ENCODE measurements at places on chromosomes 5 and 9. TPM values are rescaled to one million over a fixed set of nuclear protein-coding genes. Genes with fewer than 3 reads are reported as not detected.

Gene DBH
- not detected for total RNA-seq

Gene SLC45A2
- total RNA-seq, result not detected

Gene SV2C
- 0.12 TPM for total RNA-seq

Gene LMNB1
- 34.1 TPM for total RNA-seq

Gene FCN1
- total RNA-seq, result 0.12 TPM

Gene C9orf78
- total RNA-seq, result 25.1 TPM

DNA sequence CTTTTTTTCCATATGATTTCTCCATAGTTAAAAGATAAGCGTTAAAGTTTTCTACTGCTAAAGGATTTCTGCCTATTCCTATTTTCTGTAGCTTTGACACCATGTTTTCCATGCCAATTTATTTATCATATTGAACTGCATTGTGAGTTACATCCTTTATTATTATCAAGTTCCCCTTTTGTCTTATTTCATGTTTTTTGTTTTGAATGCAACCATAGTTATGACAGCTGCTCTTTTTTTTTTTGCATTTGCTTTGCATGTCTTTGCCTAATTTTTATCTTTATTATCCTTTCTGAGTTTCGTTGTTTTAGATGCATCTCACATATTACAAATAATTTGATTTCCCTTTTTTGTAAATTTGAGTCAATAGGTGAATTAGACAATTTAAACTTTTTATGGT, 161.5 kb downstream of the DEPDC1B start:
- no peak for ATAC-seq

DNA sequence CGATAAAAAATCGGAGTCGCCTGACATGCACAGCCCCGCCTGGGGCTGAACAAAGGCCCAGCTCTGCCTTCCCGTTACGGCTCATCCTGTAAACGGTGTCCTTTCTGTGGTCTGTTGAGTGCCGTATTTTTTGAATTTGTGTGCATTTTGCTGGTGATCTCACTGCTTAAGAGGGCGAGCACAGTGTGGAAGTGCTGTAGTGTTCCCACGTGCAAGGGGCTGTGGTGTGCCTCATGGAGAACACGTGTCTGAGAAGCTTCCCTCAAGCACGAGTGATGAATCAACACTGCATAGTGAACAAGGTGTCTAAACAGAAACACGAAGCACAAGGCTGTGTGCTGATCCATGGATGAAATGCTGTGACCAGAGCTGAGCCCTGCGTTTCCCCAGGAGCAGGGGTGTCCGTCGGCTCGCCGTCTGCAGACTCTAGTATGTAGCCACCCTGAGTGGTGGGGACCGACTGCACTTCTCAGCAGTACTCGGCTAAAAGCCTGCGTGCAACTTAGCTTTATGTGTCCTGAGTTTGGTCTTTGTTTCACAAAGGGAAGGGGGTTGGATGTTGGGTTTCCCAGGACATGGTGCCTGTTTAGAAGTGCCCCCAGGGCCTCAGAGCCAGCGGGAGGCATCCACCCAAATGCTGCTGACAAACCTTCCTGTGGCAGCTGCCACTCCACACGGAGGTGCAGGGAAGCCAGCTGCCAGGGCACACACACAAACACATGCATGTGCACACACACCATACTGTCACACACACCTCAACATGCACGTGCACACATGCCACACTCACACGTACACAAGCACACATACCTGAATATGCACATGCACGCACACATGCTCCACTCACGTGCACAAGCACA, 77.2 kb upstream of the IRX4 start:
- no peak for ATAC-seq

- no peak for ATAC-seq
Measured at GRCh38 chr5:112880219-112880964, 19.3 kb downstream of the SRP19 start.

DNA sequence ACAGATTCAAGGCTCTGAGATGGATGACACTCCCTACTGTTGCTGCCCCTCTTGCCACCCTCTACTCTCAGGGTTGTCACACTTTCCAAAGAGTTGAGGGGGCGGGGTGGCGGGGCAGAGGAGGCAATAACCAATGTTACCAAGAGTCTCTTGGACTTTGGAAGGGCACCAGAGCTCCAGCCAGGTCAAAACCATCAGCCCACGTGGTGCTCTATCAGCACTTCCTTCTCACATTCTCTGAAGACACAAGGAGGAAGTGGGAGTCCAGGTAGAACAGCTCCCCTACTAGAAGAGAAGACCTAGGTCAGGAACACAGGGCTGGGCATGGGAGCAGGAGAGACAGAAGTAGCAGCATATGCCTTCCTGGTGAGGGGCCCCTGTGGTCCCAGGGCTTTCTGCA, 33.0 kb upstream of the PIK3R1 start:
- no peak for ATAC-seq

GRCh38 chr9:131744171-131744719, 4.4 kb upstream of the RAPGEF1 start:
- ATAC-seq, result no peak

DNA sequence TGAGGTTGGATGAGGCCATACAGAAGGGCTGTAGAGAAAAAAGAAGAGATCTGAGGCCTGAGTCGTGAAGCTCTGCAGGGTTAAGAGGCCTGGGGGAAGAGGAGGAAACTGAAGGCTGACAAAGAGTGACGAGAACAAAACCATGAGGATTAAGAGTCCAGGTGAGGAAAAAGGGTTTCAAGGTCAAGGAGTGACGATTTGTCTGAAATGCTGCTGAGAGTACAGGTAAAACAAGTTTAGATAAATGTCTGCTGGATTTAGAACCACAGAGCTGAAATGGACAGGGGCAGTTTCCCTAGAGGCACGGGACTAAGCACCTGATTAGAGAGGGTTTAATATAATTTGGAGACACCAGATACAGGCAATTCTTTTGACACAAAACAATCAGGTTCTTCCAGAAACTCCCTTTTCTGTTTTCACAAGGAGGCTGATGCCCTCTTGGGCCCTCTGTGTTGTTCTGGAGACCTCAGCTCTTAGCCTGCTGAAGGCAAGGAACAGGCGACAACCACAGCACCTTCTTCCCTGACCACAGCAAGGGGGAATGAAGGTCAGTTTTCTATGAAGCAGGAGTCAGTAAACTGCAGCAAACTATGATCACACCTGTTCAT, 14.6 kb upstream of the GCNT1 start:
- peak; percentile 84 for ATAC-seq

- peak; percentile 100 for ATAC-seq
Measured at GRCh38 chr5:74903165-74903787, 37.1 kb upstream of the FAM169A start.

- ATAC-seq, result no peak
Measured at GRCh38 chr9:5485378-5486085, 24.8 kb upstream of the PDCD1LG2 start.

- ATAC-seq, result peak; percentile 12
Measured at GRCh38 chr9:127570533-127571111, 41.5 kb upstream of the STXBP1 start.

DNA sequence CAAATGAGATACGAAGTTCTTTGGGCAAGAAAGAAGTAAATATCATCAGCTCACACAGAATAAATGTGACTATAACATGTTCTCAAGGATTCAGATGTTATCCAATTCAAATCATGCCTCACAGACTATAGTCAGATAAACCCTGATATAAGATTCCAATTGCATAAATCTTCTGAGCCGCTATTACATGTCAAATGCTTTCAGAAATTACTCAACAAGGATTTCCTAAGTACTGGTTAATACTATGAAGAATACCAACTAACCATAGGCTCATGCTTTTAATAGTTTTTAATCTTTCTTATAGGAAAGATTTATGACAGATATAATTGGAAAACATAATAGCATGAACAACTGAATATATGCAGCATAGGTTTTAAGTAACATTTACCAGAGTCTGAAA, 73.6 kb downstream of the BAAT start:
- no peak for ATAC-seq

DNA sequence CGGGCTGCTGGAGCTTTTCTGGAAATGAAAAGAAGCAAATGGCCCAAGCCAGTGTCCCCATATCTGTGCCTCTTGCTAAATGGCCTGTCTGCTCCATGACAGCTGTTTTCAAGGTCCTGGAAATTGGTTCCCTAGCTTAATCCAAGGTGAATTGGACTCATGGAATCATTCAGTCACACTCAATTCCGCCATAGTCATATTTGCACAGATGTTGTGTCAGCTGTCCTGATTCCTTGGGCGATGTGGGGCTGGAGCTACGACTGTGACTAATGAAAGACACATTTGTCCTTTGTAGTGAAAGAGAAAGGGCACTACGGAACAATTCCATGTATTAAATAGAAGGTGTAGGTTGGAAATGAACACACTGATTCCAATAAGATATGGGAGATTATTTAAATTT, 102.9 kb upstream of the MEGF10 start:
- ATAC-seq, result no peak

GRCh38 chr5:29462241-29462640, 1731.2 kb upstream of the CDH6 start:
- ATAC-seq, result no peak

DNA sequence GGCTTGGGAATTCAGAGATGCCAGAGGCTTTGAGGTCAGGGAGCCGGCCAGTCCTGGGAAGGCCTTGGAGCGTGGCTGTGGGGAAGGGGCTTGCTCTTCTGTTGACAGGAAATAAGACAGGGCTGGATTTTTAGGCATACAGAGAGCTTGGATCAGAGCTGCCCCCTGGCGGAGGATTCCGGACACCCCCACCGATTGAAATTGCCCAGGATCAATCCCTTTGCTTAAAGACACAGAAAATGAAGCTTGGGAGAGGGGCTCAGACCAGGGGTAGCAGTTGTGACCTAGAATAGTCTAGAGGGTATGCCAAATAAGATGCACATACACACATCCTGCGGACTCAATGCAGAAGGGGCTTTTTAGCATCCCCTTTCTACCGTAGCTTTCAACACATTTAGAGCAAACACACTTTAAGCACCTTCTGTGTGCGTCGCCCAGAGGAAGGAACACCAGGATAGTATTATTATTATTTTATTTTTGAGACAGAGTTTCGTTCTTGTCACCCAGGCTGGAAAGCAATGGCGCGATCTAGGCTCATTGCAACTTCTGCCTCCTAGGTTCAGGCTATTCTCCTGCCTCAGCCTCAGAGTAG, 1.7 kb upstream of the NTMT1 start:
- no peak for ATAC-seq

GRCh38 chr9:2377117-2377516, 244.5 kb upstream of the VLDLR start:
- no peak for ATAC-seq

GRCh38 chr5:59587489-59588337, 305.8 kb downstream of the PDE4D start:
- ATAC-seq, result peak; percentile 53

DNA sequence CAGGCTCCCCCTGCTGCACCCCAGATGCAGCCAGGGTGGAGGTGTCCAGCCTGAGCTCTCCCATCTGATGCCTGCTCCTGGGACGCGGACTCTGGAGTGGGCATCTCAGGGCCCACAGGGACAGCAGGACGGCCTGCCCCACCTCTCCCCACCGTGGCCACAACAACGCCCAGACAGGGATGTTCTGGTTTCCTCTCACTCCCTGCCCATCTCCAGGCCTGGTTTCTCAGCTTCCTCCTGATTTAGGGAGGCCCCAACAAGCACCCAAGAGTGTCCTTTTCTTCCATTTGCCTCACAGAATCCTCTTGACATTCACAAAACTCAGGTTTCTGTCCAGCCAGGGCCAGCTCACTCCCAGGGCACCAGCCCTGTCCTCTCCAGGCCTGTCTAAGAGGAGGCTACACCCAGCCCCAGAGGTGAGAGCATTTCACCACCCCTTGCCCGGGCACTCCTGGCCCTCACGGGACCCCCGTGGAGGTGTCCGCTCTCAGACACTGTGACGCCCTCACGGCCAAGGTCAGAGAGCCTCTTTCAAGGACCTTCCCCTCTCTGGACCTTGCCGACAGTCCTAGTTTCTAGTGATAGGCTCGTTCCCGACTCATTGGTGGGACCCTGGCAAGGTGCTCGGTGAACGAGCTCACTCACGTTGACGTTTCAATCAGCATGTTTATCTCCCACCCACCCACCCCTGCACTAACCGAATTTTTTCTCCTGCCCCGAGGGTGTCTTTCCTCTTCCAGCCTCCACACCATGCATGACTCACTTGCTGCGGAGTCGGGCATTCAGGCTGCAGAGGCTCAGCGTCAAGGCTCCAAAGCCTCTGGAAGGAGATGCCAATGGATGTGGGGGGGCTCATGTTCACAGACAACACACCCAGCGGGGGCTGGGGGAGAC, 62.0 kb upstream of the UNC5A start:
- no peak for ATAC-seq

GRCh38 chr5:50415912-50416311, 25.2 kb downstream of the EMB start:
- ATAC-seq, result peak; percentile 25

GRCh38 chr9:2725126-2725525, 7.8 kb downstream of the KCNV2 start:
- no peak for ATAC-seq

- ATAC-seq, result no peak
Measured at GRCh38 chr5:132525299-132525724, 18.0 kb downstream of the IL5 start.

- ATAC-seq, result no peak
Measured at GRCh38 chr5:133035224-133035623, 8.9 kb upstream of the ZCCHC10 start.

DNA sequence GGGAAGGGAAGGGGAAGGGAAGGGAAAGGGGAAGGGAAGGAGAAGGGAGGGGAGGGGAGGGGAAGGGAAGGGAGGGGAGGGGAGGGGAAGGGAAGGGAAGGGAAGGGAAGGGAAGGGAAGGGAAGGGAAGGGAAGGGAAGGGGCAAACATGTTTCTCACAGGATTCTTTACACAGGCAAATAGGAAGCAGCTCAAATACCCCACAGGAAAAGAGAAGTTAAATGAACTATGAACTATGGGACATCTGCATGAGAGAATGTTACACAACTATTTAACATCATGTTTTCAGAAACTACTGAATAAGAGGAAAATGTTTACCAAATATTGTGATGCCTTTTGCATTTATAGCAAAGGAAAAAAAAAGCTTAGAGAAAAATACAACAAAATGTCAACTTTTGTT, 125.4 kb upstream of the SLC30A5 start:
- ATAC-seq, result no peak

DNA sequence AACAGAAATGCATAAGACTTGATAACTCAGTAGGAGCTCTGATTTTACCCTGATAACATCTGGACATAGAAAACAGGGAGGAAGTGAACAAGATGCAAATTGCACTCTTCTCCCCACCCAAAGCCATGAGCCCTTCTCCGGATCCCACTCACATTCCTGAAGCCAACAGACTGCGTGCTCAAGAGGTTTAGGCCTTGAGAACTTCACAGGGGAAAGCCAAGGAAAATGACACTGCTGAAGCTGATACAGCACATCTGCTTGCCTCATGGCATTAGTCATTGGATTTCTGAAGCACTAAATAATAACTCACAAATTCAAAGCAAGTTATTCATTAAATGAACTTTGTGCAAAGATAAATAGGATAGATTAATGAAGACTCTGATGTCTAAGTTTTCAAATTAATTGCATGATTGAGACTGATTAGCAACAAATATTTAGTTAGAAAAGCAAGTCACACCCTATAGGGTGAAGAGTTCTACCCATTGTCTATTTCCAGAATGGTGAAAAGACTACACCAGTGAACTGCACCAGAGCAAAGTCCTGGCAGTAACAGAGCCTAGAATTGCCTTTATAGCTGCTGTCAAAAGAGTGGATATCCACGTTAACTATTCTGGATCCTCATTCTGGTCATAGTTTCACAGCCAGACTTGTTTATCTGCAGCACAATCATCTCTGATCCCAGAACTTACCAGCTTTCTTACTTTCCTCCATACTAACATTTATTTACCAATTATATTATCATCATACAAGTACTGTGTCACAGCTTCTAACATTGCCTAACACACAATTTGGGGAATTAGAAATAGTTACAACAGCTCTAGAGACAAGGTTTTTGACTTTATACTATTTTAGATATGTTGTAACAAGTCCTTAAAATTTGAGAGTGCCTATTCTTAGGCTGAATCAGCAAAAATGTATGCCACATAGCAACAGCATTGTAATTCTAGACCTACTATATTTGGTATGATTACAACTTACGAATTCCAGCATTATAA, 432.1 kb upstream of the RGMB start:
- no peak for ATAC-seq

Measured in esophagus mucosa (tissue), 1 donor.